ENCODE measurements at places on chromosomes 3 and 15.

DNA sequence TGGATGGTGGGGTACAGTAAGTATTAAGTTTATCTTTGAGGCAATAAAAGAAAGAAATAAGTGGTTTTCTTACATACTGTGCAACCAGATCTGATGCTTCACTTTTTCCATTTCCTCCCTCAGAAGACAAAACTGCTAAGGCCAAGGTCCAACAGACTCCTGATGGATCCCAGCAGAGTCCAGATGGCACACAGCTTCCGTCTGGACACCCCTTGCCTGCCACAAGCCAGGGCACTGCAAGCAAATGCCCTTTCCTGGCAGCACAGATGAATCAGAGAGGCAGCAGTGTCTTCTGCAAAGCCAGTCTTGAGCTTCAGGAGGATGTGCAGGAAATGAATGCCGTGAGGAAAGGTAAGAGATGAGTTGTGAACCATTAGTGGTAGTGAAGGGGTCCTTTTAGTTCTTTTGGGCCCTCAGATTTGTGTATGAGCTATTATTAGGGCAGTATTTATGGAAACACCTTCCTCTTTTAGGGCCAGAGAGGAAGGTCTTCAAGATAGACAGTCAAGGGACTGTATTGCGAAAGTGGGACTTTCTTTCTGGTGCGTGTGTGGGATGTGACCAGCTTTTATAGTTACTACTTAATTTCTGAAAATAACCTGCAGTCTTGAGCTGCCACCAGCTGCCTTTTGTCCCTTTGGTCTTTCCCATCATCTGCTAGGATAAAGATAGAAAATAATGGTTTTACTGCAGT lies 4.6 kb downstream of the ALAS1 start:
- no peak for DNase-seq

DNA sequence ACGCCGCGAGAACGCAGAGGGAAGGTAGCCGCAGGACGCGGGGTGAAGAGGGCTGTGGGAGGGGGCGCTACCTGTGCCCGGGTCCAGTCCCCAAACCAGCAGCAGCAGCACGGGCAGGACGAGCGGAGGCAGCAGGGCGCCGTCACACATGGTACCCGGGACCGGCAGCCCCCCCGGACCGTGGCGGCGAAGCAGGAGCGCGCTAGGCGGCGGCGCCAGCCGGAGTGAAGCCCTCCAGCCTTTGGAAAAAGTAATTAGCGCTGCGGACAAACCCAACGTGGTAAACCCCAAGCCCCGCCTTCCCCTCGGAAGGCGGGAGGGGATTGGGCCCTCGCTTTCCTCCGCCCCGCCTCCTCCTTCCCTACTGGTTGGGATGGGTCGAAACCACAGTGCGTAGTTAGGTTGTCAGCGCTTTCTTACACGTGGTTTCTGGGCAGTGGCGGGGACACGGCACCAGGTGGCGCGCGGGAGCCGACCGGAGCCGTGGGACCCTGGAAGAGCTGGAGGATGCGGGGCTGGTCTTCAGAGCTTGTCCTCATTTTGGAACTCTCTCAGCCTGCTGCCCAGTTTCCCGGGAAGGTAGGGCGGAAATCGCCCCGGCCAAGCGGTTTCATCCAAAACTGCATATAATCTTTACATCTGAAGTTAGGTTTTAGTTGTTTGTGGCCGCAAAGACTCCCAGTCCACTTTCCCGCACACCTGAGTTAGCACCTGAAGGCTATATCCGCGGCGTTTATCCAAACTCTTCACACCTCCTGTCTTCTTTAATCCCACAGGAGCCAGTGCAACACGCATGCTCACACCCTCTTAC lies at the start of gene ADAMTS17:
Gene ADAMTS17 (minus strand): TSS at position 226 of the 811 bp plus-strand sequence. CDS start 76 bp downstream, at position 150.
- peak; percentile 60 for DNase-seq

- DNase-seq = peak; percentile 55
Observed at GRCh38 chr3:59818033-59818918, 768.5 kb upstream of the CFAP20DC start.

DNA sequence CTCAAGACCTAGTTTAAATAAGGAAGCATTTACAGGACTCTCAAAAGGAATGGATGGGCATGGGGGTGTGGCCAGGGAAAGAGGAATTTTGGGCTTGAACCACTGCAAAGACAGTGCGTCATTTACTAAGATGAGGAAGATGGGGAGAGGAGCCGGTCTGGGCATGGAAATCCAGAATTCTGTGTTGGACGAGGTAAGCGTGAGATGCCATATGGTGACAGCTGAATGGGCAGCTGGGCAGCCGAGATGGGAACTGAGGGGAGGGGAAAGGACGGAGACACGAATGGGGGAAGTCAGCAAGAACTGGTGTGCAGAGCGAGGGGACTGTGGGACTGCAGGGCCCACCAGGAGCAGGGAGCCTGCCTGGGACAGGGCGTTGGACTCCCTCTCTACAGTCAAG lies 24.2 kb downstream of the TMEM44 start:
- DNase-seq = no peak

DNA sequence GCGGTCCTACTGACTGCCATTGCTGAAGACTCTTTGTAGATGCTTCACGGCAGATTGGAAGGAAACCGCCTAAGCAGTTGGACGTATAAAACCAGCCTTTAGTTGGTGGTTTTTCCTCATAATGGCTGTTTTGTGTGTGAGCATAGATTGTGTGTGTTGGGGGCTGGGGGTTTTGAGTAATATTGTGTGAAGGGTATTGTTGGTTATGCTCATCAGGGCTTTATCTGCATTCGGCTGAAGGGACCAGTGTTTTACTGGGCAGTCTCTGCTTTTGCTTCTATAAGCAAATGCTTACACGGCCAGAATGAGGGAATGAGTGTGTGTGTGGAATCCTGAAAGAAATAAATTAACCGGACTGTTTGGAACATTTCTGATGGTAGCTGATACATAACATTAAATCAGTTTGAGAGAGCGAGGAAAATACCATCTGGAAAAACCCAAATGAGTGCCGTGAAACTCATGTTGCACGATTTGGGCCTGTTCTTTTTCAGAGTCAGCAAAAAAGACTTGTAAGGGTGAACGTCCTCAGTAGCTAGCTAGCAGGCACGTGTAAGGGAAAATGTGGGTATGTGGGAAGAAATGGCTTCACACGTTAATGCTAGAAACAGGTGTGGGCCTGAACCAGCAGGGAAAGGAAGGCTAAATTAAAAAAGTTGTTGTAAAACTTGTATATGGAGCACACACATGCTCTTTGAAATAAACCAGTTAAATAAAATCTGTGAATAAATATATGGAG lies 1.9 kb downstream of the MITF start:
- no peak for DNase-seq

- DNase-seq = no peak
Observed at GRCh38 chr15:58746174-58746573, 3.3 kb downstream of the ADAM10 start.

- DNase-seq = no peak
Observed at GRCh38 chr3:69504232-69504631, 118.3 kb upstream of the FRMD4B start.

- DNase-seq = no peak
Observed at GRCh38 chr3:196558476-196558875, 9.9 kb downstream of the WDR53 start.

DNA sequence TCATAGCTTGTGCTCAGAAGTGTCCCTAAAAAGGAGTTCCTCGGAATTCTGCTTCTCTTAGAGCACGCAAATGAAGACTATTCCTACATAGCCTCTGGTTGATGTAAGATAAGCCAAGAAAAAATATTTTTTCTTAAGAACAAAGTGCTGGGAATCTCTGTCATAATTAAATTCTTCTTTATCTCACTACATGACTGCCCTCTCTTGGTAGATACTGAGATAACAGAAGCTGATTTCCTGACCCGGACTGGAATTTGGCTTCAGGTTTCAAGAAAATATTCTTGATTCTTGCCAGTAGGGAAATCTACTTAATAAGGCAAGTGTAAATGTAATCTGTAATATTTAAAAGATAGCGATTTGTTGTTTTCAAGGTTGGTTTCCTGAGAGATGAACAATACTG lies 31.3 kb upstream of the SETMAR start:
- DNase-seq = peak; percentile 20

GRCh38 chr3:50607271-50608091 lies 4.1 kb downstream of the CISH start:
- DNase-seq = no peak

DNA sequence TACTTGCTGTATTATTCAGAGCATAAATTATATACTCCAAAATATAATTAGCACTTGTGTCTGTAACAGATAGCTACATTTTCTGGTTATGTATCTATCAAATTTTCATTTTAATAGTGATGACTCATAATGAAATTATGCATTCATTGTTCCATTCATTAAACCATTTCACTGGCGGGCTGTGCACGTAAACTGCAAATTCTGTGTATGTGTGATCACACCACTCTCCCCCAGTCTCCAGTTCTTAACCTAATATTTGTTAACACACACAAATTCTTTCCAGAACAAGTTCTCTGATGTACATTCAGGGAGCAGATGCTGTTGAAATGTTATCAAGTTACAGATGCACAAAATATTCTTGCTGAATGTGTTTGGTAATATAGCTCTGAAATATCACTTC lies 3.8 kb upstream of the KCNMB2 start:
- no peak for DNase-seq

GRCh38 chr3:46714728-46715506 lies 2.8 kb downstream of the PRSS50 start:
- DNase-seq = no peak

GRCh38 chr15:77160562-77161478 lies 89.9 kb upstream of the TSPAN3 start:
- DNase-seq = peak; percentile 86

DNA sequence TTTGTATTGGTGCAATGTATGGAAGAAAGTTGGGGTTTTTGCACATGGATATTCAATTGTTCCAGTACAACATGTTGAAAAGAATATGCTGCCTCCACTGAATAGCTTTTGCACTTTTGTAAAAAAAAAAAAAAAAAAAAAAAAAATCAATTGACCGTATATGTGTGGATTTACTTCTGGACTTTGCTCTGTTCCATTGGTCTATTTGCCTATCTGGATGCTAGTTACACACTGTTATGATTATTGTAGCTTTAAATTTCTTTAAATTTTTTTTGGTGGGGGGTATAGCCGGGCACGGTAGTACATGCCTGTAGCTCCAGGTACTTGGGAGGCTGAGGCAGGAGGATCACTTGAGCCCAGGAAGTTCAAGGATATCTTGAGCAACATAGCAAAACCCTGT lies 52.5 kb downstream of the RPL39L start:
- DNase-seq = no peak

DNA sequence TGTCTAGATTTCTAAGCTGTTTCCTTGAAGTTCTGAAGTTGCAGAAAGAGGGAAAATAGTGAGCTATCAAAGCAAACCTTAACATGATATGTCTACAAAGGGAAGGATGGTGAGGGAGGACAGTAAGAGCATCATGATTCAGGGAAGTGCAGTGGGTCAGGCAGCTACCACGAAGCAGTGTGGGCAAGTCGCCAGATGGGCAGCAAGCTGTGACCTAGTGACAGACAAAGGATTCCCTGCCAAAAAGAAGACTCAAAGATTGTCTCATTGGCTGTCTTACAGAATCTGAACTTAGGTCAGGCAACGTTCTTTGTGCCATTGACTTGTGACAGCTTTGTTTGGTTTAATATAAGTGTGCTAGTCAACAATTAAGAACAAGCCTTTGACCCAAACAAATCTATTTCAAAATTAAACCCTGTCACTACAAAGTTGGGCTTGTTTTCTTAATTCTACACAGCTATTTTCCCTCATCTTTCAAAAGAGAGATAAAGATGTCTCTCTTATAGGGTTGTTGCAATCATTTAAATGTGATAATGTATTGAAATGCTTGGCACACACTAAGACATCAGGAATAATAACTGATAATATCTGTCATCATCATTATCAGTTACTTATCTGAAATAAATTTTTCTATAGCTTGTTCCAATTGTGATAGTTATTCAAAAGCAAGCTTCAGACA lies 153.3 kb downstream of the ECT2 start:
- DNase-seq = peak; percentile 21

GRCh38 chr3:60065227-60065868 lies 1015.5 kb upstream of the CFAP20DC start:
- no peak for DNase-seq

DNA sequence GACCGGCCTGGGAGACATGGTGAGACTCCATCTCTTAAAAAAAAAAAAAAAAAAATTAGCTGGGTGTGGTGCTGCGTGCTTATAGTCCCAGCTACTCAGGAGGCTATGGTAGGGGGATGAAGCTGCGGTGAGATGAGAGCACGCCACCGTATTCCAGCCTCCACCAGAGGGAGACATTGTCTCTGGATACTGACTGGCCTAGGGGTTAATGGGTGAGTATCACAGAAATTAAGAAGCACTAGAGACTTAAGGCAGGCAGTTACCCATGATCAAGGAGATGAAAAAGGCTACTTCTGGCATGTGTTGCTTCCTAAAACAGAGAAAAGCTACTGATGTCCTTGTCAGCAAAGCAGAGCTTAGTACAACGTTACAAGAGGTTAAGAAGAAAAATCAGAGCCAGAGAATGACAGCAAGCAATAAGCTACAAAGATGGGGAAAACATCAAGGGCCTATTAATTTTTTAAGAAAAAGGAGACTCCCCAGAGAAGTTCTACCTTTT lies 8.6 kb downstream of the TFRC start:
- peak; percentile 75 for DNase-seq

- peak; percentile 4 for DNase-seq
Observed at GRCh38 chr3:195768831-195769303, 42.9 kb downstream of the MUC4 start.

- DNase-seq = no peak
Observed at GRCh38 chr3:13457593-13457992, 22.5 kb upstream of the HDAC11 start.

- DNase-seq = no peak
Observed at GRCh38 chr15:37973856-37974255, 39.4 kb downstream of the TMCO5A start.

DNA sequence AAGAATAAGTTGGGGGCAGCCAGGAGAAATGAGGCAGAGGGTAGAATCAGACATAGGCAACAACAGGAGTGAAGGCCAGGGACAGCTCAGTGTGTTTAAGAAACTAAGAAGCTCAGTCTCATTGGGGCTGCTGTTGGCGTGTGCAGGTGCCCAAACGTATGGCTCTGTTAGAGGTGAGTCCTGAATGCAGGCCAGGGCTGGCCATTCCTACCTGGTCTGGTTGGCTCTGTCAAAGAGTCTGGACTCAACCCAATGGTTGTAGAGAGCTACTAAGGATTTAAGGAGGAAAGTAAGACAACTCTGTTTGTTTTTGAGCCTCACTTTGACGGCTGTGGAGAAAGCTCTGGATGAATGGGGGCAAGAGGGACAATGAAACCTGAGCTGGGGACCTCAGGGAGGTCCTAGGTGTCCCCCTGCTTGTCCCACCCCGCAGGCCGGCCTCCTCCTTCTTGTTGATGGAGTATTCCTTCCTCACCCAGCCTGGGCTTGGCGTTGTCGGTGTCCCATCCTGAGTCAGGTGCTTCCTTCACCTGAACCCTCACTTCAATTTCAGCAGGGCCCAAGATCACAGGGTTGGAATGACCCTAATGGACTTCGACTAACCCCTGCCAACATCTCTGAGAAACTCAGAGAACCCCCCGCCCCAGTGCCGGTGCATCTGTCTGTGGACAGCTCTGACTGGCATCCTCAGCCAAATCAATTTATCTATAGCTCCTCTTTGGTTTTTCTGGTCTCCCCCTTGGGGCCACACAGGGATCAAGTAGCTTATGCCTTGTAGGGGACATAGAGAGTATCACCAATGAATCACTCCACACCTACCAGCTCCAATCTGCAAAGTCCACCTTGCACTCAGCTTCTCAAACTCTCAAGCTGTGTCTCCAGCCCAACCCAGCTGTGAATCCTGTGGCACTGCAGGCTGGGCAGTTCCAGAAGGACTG lies 8.3 kb downstream of the ITGA11 start:
- DNase-seq = no peak

GRCh38 chr3:66778777-66779176 lies 219.3 kb upstream of the KBTBD8 start:
- DNase-seq = no peak
